ENCODE measurements at places on chromosomes 3 and 15.

- no peak for DNase-seq
These were observed 69.4 kb upstream of the CD96 start for GRCh38 chr3:111472556-111472955.

DNA sequence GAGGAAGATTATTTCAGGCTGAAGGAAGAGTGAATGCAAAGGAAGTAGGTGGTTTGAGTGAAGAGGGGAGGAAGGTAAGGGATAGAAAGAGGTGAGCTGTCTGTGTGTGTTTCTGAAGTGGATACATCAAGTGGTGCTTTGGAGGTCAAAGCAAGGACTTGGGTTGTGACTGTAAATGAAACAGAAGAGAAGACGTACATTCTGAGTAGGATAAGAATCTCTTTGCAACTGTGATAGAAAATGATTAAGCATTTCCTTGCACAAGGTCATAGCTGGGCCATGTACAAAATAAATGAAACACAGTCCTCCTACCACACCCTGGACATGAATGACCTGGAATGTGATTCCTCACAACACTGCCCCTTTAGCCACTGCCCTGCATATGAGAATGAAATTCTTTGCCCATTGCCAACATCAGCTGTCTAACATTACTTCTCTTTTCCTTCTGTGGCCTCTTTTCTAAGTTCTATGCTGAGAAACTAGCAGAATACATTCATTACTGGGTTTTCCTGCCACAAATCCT lies 28.3 kb upstream of the MINDY4B start:
- no peak for DNase-seq

- no peak for DNase-seq
These were observed 24.9 kb upstream of the WNT5A start for GRCh38 chr3:55511895-55512570.

- DNase-seq = no peak
These were observed 72.5 kb upstream of the ADAMTSL3 start for GRCh38 chr15:83581381-83581780.

GRCh38 chr3:30613133-30613825 lies 6.9 kb downstream of the TGFBR2 start:
- no peak for DNase-seq

DNA sequence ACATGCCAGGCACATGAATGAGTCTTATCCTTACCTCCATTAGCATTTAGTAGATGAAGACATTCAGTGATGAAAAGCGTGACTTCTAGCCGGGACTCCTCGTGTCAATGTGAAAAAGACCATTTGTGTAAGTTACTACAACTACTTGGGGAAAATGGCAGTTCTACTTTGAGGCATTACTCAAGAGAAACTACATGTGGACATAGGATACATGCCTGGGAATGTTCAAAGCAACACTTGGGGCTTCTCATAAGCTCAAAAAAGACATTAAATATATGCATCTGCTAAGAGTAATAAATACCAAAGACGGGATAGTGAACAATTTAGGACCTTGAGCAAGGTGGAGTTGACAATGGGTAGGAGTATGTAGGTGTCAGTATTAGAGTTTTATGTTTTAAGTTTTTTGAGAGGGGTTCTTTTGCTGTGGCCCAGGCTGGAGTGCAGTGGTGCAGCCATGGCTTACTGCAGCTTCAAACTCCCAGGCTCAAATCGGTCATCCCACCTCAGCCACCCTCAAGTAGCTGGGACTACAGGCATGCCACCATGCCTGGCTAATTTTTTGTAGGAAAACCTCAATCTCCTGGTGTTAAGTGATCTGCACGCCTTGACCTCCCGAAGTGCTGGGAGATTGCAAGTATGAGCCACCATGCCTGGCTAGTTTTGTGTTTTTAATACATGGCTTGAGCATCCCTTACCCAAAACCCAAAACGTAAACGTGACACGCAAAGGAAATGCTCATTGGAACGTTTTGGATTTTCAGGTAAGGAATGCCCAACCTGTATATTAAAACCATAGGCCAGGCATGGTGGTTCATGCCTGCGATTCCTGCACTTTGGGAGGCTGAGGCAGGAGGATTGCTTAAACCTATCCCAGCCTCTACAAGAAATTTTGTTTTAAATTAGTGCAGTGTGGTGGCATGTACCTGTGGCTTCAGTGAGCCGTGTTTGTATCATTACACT lies 3.9 kb downstream of the RPLP1 start:
- no peak for DNase-seq

DNA sequence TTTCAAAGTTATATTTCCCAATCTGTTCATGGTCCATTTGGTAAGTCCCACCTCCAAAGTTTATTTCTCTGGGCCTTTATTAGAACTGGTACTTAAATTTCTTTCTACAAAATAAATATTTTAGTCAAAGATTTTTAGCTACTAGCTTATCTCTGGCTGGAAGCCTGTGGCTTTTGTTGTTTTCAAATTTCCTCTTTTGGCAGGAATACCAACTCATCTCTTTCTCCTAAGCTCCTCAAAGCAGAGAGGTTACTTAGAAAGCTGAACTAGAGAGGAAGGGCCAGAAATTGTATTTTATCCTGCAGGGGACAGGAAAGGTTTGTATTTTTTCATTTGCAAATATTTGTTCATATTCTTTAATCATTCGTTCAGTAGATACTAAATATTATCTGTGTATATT lies 227.8 kb downstream of the TBL1XR1 start:
- DNase-seq = no peak

GRCh38 chr3:65200310-65200970 lies 512.6 kb upstream of the ADAMTS9 start:
- no peak for DNase-seq

DNA sequence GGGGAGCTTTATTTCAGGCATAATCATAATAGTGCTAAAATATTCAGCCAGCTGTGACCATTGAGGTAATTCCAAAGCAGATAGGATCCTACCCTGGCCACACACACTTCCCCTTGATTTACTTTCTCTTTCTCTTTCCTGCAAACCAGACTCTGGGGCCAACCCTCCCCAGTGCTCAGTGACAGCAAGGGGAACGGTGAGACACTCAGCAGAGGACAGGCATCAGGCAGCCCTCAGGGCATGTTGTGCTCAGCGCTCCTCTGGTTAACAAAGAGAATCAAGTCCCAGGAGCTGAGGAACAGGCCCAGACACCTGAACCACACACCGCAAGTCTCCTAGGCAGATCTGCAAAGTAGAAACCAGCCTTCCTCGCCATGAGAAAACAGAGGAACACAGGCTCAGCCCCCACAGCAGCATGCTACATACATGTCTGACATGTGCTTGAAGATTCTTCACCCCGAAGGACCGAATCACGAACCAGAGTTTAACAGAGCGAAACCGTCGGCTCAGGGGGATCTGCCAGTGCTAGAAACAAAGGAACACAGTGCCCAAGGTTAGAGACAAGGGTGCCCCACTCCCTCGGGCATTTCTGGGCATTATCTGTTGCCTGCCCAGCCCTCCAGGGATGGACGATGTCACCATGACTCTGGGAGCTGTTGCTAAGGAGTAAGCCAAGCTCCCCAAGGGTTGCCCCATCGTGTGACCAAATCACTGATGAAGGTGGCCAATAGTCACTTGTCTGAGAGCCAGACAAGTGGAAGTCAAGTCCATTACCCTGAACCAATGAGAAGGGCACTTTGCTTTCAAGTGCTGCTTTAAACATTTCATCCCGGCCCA lies 17.5 kb downstream of the HDC start:
- peak; percentile 59 for DNase-seq

DNA sequence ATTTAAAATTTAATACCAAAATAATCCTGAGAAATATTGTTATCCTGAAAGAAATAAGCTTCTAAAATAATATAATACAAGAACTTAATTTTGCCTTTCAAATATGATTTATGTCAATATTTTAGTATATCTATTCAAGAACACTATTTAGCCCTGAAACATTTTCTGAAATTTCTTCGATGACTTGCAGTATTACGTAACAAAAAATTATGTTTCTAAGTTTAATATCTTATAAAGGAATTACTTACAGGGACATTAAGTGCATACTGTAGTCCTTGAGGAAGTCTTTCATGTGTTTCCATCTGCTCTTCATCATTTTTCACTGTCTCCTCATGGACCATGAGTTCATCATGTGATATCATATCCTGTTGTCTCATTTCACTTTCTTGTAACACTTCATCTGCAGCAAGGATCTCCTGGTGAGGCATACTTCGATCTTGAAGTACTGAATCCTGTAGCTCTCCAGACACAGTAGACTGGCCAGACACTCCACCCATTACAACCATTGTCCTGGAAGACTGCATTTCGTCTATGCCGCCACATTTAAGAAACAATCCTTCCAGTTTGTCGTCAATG lies 62.0 kb downstream of the ZNF148 start:
- DNase-seq = no peak

DNA sequence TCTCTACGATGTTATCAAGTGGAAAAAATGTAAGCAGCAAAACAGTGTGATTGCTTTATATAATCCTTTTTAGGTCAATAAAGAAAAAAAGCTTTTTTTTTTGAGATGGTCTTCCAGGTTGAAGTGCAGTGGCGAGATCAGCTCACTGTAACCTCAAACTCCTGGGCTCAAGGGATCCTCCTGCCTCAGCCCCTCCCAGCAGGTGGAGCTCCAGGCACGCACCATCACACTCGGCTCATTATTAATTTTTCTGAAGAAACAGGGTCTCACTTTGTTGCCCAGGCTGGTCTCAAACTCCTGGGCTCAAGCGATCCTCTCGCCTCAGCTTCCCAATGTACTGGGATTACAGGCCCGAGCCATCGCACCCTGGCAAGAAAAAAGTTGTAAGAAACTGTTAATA lies 17.3 kb downstream of the RNF168 start:
- DNase-seq = peak; percentile 22

DNA sequence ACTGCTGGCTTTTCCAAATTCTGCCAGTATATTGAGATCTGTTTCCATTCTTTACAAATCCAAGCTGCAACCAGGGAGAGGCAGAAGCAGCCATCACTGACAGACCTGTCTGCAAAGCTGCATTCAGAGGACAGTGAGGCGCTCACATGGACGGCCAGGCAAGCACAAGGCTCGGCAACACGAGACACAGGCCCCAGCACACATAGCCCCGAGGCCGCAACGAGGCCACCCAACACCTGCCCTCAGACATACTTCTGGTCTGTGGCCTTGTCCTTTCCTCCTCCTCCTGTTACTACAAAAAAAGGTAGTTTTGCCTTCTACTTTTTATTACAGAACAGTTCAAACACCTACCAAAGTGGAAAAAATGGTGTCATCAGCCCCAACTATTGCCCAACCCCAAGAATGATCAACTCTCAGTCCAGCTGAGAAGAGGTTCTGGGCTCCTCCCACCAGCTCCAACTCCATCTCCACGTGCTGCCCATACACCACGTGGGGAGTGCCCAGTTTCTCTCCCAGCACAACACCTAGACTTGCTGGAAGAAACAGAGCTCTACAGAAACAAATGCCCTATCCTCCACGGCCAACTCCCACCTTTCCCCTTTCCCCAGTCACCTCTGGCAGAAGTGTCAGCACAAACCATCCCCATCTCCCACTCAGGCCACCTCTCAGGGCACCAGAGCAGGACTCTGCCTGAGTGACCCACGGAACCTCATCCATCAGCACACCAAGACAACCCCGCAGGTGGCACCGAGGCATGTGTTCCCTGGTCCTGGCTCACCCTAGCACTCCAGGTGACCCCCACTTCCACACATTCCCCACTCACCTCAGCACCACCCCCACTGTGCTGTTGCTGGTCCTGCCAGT lies 7.4 kb downstream of the ZXDC start:
- DNase-seq = no peak

GRCh38 chr3:89521328-89521727 lies 413.9 kb downstream of the EPHA3 start:
- no peak for DNase-seq

DNA sequence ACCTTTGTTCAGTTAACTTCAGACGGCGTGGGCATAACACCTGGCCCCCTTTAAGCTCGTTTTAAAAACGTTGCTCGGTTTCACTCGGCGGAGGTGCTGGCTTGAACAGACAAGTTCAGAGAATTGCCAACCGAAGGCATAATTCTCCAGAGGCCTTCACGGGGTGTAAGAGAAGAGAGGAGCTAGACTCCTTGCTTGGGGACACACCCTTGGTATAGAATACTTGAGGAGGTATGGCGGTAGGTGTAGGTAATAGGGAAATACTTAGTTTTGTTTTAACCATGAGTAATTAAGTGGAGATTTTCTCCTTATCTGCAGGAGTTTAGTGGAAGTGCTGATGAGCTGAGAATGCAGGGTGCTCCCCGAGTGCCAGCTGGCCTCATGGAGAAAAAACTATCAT lies 921 bp downstream of the FBXL2 start:
- no peak for DNase-seq

- DNase-seq = no peak
These were observed 66.0 kb downstream of the DNAJB8 start for GRCh38 chr3:128400671-128401070.

DNA sequence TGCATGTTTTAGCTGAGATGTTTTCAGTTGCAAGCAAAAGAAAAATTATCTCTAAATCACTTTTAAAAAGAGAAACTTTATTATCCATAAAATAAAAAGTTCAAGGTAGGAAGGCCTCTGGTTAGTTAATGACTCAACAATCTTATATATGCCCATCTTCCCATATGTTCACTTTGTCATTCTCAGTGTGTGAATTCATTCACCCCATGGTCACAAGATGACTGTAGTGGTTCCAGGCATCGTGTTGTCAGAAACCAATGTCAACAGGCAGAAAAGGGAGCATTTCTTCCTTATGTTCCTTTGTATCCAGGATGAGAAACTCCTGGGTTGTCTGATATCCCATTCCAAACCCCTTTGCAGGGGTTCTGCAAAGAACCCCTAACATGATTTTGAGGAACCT lies 119.9 kb upstream of the RAP2B start:
- DNase-seq = no peak

DNA sequence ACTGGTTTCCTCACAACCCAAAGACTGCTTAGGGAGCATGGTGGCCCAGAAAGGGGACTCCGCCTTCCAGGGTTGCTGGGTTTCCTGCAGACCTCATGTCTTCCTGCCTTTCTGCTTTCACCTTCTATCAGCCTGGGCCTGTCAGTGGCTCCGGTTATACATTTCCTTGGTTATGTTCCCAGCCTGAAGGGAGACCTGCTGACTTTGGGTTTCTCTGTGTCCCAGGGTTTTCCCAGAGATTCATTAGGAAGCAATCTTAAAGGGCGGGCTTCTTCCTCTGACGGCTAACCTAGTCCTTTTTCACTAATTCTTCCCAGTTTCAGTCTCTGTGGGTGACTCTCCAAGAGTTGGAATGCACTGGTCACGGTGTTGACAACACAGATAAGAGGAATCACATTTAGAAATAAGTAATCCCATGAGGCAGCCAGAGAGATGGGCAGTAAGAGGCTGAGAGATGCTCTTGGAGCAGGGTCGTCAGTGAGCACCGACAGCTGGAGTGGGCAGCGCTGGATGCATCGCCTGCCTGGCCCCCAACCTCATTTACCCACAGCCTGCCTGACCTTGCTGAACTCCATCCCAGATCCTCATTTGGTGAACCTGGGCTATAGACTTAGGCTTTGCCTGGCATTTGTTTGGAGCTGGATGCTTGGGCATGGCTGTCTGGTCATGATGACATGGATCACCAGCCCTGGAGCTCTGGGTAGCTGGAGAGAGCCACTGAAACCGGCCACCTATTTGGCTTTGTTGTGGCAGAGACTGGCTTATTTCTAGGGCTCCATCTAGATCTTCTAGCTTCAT lies 10.0 kb upstream of the EHD4 start:
- DNase-seq = no peak

- no peak for DNase-seq
These were observed 15.9 kb downstream of the ABTB1 start for GRCh38 chr3:127688416-127689265.

Measured in CD4-positive, alpha-beta T cell treated with Interleukin-17A for 1 hour (primary cell).